Ureter (tissue), 1 donor: ENCODE measurements at places on chromosomes 16 and 17. TPM values are rescaled to one million over a fixed set of nuclear protein-coding genes. Genes with fewer than 3 reads are reported as not detected.

The TMEM114 gene
- total RNA-seq, result not detected

The SLC16A5 gene
- total RNA-seq, result 77.7 TPM

The SSTR5 gene
- 0.47 TPM for total RNA-seq

The EFNB3 gene
- total RNA-seq, result 2.3 TPM
